Gastrocnemius medialis (tissue), 4 donors: ENCODE measurements at places on chromosomes 5 and 9.

DNA sequence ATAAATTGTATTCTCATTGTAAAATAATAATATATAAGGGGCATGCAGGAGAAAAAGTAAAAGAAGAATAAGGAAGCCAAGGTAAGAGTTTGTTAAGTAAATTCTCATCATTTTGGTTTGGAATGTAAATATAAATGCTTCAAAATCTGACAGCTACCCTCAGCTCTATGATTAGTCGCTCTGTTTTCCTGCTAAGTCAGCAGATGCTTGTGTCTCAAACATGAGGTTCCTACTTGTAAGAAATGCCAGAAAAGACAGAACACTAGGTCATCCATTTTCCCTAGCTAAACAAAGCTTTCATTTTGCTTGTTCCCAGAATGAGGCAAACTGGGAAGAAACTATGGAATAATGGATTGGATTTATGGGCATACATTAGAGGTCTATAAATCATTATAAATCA lies 293.1 kb downstream of the DMRTA1 start:
- no peak for DNase-seq
- H3K36me3 ChIP-seq: no peaks in the 10 kb centered on the region
- H3K27me3 ChIP-seq: no peaks in the 10 kb centered on the region
- H3K27ac ChIP-seq: no peak overlapping the region

GRCh38 chr5:81753429-81753828 lies 2.5 kb upstream of the SSBP2 start:
- H3K36me3 ChIP-seq: no peaks in the 10 kb centered on the region
- no peak for DNase-seq
- peaks cover 40% of the 10 kb centered on the region for H3K4me1 ChIP-seq
- no peaks in the 10 kb centered on the region for H3K27me3 ChIP-seq
- peak overlapping the region; percentile 99 for H3K27ac ChIP-seq
- no peak overlapping the region for H3K4me3 ChIP-seq

GRCh38 chr5:149240354-149240998 lies 31.2 kb upstream of the AFAP1L1 start:
- DNase-seq: no peak
- no peak overlapping the region for H3K27ac ChIP-seq
- no peaks in the 10 kb centered on the region for H3K36me3 ChIP-seq
- H3K27me3 ChIP-seq: no peaks in the 10 kb centered on the region
- no peak overlapping the region for H3K4me3 ChIP-seq

DNA sequence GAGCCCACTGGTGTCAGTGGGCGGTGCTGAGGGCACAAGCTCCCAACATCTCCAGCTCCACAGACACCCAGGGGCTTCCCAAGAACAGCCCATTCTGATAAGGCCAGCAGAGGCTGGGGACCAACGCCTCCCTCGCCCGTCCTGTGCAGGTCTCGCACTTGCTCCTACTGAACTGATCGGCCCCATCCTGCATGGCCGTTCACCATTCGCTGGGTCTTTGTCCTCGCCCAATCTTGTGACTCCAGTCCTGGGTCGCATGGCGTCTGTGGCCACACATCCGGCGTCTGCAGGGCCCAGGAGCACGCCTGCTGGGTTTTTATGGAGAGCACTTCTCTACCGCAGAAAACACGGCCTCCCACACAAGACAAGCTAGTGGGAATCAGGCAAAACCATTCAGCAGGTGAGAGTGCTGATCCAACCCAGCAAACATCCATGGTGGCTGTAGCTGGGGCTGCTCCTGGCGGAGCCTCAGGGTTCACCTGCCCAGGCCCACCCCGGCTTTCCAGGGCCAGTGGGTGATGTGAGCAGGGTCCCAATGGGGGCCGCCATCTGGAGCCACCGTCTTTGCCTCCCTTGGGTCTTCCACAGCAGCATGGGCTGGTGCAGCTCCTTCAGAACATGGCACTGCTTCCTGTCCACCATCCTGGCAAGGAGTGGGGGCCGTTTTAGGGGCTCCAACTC lies 7.4 kb downstream of the LRRC14B start:
- peak overlapping the region; percentile 100 for H3K27ac ChIP-seq
- no peaks in the 10 kb centered on the region for H3K36me3 ChIP-seq
- H3K4me3 ChIP-seq: no peak overlapping the region

DNA sequence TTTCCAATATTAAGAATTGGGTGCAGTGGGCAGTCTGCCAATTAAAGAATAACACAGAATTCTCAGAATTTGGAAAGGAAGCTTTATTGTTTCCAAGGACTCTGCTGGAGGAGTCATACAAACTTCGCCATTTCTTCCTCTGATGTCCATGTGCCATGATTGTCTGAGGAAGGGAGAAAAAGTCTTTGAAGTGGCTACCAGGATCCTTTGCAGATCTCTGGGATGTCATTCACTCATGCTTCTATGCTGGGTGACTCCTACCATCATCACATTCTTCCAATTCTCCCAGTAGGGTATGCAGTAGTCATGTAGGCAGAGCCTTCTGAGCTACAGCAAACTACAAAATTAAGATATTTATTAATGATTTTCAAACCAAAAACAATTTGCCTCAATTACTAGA lies 3.2 kb upstream of the SMAD5 start:
- H3K4me3 ChIP-seq: no peak overlapping the region
- H3K27ac ChIP-seq: no peak overlapping the region
- H3K36me3 ChIP-seq: no peaks in the 10 kb centered on the region
- no peak for DNase-seq
- no peaks in the 10 kb centered on the region for H3K27me3 ChIP-seq
- peaks cover 12% of the 10 kb centered on the region for H3K4me1 ChIP-seq

- no peak overlapping the region for H3K27ac ChIP-seq
- H3K27me3 ChIP-seq: no peaks in the 10 kb centered on the region
- no peaks in the 10 kb centered on the region for H3K36me3 ChIP-seq
Observed at GRCh38 chr9:93422977-93423616, 28.4 kb upstream of the FAM120A start.

DNA sequence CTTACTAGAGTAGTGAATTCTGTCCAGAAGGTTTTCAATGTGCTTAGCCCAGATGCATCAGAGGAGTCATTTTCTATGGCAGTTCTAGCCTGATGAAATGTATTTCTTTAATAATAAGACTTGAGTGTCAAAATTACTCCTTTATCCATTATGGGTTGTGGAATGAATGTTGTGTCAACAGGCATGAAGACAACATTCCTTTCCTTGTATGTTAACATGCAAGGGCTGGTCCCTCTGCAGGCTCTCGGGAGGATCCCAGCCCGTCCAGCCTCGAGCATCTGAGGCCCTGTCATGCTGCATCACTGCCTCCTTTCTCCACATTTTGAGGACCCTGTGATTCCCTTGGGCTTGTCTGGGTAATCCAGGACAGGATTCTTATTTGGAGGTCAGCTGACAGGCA lies 42.9 kb upstream of the FAM120AOS start:
- no peaks in the 10 kb centered on the region for H3K36me3 ChIP-seq
- H3K4me1 ChIP-seq: peaks cover 24% of the 10 kb centered on the region
- H3K4me3 ChIP-seq: no peak overlapping the region
- DNase-seq: no peak
- H3K27me3 ChIP-seq: no peaks in the 10 kb centered on the region
